ENCODE measurements at places on chromosomes 6 and 20.

GRCh38 chr6:398558-399078 is 7.1 kb downstream of the IRF4 start:
- no peak for DNase-seq

DNA sequence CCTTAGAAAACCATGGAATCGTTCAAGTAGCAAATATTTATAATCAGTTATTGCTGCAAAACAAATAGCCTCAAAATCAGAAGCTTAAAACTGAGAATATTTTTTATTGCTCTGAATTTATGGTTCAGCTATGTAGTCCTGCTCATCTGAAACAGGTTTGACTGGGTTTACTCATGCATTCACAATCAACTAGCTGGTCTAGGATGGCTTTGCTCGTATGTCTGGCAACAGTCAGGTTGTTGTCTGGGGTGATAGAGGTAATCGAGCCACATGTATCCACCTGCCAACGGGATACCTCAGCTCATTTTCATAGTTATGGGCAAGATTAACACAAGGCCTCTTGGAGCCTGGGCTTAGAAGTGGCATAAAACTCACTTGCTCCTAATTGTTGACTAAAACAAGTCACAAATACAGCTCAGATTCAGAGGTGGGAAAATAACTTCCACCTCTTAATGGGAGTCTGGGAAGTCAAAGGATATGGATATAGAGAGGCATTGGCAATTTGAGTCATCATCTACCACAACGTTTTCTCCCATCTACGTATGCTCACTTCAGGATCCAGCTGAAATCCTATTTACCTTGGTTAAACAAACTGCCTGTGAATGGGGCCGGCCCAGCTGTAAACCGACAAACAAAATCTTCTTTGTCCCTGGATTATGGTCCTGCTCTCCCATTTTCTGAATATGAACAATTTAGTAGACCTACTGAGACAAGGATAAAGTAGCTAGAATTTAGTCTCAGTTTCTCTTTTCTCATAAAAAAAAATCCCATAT is 54.5 kb upstream of the TENT5A start:
- no peak for DNase-seq

DNA sequence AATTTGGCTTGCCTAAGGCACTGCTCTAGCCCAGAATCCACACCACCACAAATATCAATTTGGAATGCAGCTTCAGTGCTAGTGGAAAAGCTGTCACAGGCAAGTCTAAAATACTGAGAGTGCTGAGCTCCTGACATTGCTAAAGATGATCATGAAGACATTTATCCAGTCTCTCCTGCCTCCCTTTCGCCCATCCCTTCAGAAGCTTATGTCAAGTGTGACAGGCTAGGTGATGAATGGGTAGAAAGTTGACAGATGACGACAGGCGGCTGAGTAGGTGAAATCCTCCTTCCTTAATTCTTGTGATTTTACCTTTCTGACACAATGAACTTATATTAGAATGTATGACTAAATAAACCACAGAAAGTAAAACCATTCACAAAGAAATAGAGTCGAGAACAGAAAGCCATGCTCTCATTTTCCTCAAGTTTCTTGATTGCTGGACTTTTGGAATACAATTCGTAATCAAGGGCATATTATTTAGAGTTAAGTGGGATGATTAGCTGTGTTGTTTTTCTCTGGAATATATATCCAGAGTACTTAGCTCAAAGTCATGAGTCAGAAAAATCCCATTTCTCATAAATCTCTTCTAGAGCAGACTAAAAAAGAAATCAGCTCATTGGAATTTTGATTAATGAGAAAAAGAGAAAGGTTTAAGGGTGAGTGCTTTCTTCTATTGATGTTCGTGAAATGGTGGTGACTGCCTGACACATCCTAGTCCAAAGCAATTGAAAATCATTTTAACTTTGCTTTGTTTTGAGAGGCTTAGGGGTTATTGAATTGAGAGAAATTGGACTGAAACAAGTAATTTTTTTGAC is 1228.2 kb upstream of the CITED2 start:
- DNase-seq, result no peak

- no peak for DNase-seq
Observed at GRCh38 chr20:24665196-24665595, 195.8 kb downstream of the SYNDIG1 start.

DNA sequence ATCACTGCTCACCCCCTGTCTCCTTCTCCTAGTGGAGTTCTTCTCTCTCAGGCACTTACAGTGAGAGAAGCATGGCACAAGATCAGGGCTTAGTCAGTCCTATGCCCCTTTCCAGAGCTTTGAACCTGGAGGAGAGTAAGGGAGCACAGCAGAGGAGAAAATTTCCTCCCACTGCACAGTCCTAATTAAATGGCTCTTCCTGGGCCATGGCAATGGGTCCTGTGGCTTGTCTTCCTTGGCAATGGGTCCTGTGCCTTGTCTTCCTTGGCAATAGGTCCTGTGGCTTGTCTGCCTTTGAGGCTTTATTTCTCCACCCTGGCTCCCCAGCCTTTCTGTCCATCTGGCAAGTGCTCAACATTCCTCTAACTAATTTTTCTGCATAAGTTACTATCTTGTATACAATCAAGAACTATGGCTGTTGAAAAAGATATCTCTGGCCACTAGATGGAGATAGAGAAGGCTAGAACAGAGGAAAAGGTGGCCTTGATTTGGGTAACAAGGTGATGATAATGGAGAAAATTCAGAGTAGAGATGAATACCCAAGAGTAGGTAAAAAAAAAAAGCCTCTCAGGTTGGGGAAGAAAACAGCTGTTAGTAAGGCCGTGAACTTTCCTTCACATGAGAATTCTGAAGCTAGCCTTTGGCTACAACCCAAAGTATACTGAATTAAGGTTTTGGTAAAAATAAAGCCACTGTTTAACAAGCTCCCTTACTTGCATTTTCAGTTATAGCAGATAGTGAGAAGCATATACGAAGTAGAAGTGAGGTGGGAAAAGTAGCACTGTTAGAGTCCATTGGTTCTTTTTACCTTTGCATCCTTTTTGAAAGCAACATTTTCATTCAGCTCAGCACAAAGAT is 504.9 kb downstream of the DOK5 start:
- DNase-seq, result no peak

DNA sequence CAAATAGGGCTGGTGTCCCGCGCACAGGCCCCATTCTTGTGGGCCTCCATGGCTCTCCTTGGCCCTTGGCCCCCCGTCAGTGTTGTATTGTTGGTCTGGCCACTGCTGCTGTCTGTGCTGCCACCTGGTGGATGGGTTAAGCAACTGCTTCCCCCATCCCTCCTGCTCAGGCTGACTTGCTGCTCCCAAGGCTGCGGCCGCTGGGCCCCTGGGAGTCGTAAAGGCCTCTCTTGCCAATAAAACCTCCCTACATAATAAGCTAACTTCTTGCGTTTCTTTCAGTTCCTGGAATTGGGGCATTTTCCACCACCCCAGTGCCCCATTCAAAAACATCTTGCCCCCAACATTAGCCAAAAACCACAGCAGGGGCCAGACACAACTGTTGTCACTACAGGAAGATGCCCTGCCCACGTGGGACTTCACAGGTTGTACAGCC is 27.1 kb downstream of the CD83 start:
- DNase-seq, result no peak

GRCh38 chr6:144690666-144691065 is 405.5 kb downstream of the UTRN start:
- no peak for DNase-seq

- no peak for DNase-seq
Observed at GRCh38 chr20:32803092-32803491, 16.7 kb upstream of the MAPRE1 start.

DNA sequence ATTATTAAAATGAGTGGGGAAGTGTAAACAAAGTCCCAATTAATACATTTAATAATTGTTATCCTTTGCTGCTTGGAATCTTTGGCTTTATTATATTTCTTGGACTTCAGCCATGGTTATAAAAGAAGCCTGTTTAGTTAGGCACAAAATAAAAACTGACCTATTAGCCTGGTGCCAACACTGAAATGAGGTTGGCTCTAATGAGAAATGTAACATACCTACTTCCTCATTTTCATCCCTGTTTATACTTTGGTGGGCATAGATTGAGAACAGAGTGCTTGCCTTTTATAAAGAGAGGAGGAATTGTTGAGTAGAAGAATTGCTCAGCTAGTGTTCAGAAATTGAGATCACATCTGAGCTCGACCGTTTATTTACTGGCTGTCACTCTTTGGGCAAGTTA is 471.3 kb downstream of the UTRN start:
- no peak for DNase-seq

DNA sequence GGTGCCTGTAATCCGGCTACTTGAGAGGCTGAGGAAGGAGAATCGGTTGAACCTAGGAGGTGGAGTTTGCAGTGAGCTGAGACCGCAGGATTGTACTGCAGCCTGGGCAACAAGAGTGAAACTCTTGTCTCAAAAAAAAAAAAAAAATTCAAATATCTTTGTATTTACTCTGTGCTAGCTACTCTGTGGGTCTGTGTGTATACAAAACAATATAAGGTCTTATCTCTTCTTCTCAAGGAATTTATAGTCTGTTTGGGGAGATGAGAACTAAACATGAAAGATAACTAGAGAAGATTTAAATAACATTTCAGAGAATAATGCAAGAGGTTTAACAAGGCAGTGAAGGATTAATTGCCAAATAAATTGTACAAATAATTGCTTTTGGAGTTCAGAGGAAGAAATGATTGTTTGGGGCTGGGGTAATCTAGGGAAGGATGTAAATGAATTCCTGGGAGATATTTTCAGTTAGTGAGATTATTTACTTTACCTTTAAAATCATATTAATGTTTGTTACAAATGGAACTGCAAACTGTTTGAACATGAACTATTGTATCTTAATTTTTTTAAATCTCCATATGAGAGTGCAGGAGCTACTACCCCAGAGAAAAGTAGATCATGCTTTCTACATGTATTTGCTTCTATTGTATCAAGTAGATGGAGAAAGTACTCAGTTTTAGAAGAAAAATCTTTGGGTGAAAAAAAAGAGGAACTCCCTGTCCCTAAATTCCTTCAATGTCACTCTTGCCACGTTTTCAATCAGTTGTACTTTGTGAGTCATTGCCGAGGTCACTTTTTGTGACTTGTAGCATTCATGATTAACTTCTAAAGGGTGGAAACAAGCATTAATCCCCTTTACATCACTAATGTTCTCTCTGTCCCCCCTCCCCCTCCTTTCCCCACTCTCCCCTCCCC is 39.0 kb downstream of the NCOA3 start:
- DNase-seq, result no peak

DNA sequence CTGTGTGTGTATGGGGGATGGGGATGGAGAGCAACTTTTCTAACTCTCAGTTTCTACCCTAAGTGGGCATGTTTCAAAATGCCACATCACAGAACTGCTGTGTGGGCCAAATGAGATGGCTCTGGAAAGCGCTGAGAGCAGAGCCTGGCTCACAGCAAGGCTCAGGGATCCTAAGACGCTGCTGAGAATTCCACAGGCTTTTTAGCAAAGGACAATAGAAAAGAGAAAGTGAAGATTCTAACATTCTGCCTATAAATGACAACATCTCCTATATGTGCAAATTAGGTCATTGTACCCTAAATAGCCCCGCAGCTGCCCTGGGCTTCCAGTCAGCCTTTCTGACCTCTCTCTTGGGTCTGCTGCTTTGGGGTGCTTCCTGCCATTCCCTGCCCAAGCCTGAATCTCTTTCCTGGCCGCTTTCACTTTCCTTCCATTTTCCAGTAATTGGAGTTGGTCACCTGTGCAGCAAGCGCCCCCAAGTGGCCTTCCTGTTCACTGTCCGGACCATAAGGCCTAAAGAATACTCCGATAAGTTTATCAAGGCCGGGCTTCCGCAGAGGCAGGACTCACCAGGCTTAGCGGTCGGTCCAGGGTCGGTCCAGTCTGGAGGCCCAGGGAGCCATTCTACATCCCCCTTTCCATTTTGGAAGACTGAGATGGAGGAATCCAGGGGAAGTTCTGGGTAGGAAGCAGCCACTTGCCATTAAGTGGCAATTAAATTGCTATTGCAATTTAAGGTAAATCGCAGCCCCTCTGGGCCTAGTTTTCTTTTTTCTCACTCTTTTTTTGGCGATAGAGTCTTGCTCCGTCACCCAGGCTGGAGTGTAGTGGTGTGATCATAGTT is 6.7 kb upstream of the DDR1 start:
- DNase-seq, result no peak

- DNase-seq, result no peak
Observed at GRCh38 chr6:129544892-129545612, 164.9 kb downstream of the ARHGAP18 start.

DNA sequence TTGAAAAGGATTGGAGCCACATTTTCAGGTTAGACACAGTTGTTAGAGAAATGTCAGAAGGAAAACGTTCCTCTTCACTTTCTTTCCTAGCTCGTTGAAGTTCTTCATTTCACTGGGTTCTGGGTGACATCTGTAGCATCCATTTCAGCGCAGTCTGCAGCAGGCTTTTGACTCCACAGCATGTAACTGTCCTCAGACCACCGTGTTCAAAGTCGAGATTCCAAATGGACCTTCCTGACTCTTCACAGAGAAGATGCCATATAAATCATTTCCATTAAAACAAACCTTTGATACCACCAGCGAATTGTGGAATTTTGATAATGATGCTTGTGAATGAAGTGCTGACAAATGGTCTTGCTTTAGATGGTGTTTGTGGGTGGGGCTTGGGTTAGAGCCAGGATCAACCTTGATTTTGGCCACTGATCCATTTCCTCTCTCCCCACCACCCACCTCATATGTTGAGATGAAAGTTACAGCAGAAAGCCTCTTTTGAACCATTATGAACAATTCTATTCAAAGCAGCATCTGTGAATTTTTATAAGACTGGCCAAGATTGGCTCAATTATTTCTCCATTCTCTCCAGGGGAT is 185.3 kb upstream of the PREP start:
- no peak for DNase-seq

- DNase-seq, result no peak
Observed at GRCh38 chr6:112482373-112482772, 135.2 kb downstream of the RFPL4B start.
